Colonic mucosa (tissue), 4 donors: ENCODE measurements at places on chromosomes 13 and 19.

- no peak for DNase-seq
Observed at GRCh38 chr13:64488731-64489130, 2741.4 kb downstream of the PCDH9 start.

- DNase-seq = no peak
Observed at GRCh38 chr13:98385606-98386005, 191.3 kb downstream of the STK24 start.

DNA sequence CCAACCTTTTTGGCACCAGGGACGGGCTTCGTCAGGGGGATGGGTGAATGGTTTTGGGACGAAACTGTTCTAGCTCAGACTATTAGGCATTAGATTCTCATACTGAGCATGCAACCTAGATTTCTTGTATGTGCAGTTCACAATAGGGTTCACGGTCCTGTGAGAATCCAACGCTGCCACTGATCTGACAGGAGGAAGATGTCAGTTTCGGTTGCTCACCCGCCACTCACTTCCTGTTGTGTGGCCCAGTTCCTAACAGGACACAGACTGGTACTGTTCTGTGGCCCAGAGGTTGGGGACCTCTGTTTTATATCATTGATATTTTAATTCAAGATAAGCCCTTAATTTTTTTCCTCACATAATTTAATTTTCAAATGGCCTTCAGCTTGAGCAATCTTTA, 26.7 kb upstream of the TDRD3 start:
- no peak for DNase-seq

DNA sequence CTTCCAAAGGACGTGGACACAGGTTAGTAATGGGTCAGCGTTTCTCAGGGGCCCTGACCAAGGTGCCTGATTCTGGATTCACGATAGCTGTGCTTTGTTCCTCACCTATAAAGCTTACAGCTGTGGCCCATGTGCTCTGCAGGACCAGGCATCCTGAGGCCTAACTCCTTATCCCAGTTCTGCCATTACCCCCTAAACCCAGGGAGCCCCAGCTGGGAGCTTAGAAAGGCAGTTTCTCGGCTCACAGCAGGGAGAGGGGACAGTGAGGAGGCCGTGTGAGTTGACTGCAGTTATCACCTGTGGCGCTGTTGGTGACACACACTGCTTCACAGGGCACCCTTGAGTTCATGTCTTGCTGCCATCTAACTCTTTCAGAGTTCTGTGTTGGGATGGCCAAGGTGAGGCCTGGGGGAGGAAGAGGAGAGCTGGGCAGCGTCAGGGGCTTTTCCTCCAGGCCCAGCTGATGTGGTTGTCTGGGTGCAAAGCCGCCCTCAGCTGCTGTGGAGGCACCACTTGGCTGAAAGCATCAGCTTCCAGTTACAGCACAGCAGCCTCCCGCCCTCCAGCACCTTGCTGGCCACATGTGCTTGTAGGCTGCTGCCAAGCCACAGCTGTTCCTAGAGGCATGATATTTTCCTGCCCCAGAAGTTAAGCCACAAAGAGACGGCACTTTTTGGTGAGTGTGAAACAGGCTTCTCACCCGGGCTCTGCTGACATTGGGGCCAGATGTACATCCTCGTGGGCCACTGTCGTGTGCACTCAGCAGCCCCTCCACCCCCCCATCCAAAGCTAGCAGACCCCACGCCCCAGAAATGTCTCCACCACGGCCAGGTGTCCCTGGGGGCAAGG, 99.6 kb upstream of the MCF2L start:
- no peak for DNase-seq

DNA sequence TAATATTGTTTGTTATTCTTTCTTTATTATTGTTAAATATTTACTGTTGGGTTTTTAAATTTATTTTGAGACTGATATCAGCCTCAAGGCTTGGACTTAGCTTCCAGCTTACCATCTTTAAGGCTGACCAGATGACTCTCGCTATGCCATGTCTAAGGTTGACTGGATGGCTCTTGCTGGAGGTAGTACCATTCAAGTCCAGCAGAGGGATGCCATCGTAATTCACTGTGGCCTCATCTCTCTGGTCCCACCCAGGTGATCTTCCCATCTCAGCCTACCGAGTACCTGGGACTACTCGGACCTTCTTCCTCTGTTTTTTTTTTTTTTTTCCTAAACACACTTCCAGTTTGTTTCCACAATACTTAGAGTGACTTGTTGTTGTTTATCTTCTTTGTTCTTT, 41.7 kb upstream of the ZNF91 start:
- DNase-seq = no peak
